ENCODE measurements at places on chromosomes 11 and 22.

GRCh38 chr11:57630171-57630570 is 19.5 kb downstream of the YPEL4 start:
- no peak for DNase-seq

GRCh38 chr11:75261902-75262361 is 21.4 kb downstream of the TPBGL start:
- DNase-seq = no peak

- DNase-seq = peak; percentile 37
These were observed 887 bp downstream of the IRF7 start for GRCh38 chr11:614623-615503.

DNA sequence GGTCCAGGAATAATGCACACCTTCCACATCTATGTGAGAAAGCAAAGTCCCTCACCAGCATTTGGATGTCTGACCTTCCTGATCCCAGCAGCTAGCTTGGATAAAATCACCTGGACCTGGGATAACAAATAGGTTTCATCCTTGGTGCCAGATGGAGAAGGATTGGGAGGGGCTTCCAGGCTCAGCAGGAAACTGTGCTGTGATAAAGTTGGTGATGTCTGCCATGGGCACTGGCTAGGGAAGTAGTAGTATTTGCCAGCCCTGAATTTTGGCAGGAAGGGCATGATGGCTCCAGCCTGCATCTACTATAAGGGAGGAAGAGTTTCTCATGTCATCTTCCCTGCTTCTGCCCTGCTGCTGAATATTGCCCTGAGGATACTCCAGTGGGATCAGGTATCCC is 37.5 kb downstream of the C11orf91 start:
- DNase-seq = no peak

GRCh38 chr11:85961130-85961529 is 105.9 kb downstream of the CCDC83 start:
- no peak for DNase-seq

- no peak for DNase-seq
These were observed 46.6 kb downstream of the KCNQ1OT1 start for GRCh38 chr11:2653198-2653551.

GRCh38 chr11:78094250-78094649 is 14.6 kb upstream of the NDUFC2 start:
- DNase-seq = no peak

DNA sequence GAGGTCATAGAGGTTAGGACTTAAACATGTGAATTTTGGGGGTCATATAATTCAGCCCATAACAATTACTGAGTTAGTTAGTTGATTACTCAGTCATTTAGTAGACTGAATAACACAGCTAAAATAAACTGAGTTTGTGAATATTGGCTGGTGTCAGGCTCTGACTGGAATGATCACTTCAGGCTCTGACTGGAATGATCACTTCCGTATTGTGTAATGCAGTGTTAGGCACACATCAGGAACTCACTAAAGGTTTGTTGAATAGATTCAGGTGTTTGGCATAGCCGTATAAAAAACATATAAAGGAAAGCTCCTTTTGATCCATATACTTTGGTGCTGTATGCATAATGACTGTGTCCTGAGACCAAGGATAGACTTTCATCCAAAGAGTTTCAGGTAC is 610.5 kb downstream of the INSC start:
- DNase-seq = no peak

DNA sequence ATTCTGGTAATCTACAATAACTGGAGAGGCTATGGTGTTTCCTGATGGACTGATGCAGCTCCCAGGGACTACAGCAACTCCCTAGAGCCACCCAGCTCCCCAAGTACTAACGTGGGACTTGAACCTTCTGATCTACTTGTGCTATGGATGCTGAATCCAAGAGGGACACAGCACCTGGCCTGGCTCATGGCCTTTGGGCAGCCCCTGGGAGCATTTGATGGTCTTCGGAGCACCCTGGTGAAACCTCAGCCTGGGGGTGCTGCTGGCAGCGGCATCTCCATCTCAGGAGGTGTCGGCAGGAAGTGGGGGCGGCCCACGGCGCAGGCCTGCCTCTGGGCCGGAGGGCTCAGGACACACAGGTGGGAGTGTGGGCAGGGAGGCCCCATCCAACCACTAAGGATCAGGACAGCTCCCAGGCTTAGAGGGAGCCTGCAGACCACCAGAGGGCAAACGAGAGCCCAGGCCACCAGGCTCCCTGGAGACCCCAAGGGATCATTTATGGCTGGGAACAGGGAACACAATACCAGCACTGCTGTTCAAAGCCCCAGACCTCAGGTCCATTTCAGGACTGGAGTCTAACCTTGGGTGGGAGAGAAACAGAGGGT is 8.7 kb downstream of the EHD1 start:
- DNase-seq = no peak

DNA sequence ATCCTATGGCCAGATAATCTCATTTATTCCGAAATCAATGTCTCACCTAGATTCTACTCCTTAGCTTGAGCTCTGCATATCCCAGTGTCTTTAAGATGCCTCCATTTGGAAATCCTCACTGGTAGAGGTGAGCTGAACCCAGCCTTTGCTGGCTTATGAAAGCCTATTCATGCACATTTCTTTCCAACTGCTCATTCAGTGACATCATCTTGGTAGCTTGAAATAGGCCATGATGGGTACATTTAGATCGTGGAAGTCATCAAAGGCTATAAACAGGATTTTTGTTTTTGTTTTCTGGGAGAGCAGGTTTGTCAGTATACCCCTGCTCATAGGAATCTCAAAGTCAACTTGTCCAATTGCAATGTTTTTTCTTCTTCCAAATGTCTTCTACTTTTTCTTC is 6.0 kb downstream of the NXPE1 start:
- DNase-seq = no peak

DNA sequence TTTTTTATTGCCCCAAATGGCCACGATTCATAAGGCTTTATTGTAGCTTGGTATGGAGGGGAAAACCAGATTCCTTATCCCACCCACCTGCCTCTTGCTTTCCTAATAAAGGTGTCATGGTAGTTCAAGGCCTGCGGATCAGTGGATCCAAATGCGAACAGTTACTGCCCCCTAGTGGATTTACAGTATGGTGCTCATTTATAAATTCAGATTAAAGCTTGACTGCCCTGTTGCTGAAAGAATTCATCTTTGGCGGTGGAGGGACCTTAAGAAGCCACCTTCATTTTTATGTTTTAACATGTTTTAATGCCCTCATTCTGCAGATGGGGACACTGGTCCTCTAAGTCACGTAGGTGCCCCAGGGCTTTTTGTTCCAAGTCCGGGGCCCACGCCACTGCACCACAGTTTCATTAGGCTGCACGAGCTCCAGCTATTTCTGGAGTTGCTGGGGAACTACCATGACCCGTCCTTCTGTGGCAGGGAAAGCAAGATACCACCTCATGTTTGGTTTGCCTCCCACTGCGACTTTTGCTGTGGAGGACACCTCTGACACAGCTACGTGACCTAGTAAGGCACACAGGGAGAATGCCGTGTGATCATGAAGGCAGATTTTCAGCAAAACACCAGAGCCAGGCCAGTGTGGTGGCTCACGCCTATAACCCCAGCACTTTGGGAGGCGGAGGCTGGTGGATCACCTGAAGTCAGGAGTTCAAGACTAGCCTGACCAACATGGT is 15.6 kb upstream of the INCENP start:
- DNase-seq = peak; percentile 82

DNA sequence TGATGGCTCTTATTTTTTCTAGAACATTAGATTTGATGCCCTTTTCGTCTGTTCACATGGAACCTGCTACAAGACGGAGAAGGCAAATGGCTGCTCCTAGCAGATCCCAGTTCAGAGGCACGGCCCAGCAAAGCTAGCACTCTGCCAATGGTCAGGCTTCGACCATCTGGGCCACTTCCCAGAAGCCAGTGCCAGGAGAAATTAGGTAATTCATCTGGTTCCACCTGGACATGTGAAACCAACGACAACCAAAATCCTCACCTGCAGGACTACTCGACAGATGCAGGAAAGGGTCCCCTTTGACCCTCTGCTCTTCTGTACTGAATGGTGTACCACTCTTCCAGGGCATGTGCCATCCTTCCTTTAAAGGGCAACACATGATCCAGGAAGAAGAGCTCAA is 25.4 kb downstream of the MICAL3 start:
- no peak for DNase-seq

GRCh38 chr11:8258784-8259183 is 4.9 kb downstream of the LMO1 start:
- no peak for DNase-seq

- peak; percentile 70 for DNase-seq
These were observed at the start of gene RIC3 for GRCh38 chr11:8168485-8169257. RIC3 (minus strand) TSS chr11:8169025; CDS start chr11:8168989, 36 bp downstream.

GRCh38 chr11:44083906-44084305 is 11.6 kb upstream of the EXT2 start:
- DNase-seq = no peak

DNA sequence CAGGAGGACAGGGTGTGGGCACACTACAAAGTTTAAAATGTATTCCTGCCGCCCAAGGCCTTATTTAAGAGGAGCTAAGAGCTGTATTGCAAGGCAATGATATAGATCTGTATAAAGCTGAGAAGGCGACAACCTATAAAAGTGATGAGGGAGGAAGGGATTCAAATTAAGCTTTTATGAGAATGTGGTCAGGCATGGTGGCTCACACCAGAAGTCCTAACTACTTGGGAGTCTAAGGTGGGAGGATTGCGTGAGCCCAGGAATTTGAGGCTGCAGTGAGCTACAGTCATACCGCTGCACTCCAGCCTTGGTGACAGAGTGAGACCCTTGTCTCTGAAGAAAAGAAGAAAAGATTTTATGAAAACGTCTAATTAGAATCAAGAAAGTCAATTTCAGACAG is 9.7 kb upstream of the GLB1L3 start:
- DNase-seq = no peak

DNA sequence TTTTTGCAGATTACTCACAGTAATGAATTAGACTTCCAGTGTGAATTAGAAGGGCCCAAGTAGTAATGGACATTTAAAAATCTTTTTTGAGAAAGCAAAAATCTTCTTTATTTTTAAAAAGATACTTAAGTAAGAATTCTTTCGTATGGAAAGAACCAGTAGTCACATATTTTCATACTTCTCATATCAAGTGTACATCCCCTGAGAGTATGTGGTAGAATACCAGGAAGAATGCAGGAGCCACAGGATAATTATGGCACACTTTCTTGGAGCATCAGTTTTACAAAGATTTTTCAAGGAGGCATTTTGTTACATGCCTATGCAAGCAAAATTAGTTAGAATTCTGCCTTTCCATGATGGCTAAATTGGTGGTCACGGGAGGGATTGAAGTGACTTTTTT is 28.1 kb downstream of the POLD3 start:
- DNase-seq = no peak

DNA sequence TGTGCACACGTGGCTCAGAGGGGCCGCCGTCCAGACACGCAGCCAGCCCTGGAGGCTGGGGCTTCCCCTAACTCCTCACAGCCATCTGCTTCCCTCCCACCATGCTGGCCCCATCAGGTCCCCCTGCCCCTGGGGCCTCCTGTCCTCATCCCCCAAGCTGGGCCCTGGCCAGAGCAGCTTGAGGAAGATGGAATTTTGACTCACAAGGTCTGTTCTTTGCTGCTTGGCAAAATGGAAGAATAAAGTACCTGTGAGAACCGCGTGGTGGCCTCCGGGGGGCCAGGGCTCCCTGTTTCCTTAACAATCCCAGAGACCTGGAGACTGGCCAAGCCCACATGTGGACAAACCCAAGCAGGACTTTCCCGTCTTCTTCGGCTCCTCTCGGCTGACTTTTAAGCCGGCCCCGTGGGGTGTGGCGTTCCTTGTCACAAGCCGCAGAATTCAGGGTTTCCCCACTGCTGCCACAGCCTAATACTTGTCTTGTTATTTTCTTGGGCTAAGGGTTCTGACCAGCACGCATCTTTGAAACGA is 872.8 kb downstream of the BRD1 start:
- DNase-seq = no peak

All from NCI-H1105 treated with DMSO at 0.1 percent for 48 hours (cell line).